Adrenal gland (tissue), 19 donors: ENCODE measurements at places on chromosomes 12 and 14. TPM values are rescaled to one million over a fixed set of nuclear protein-coding genes. Genes with fewer than 3 reads are reported as not detected.

The TXNDC16 gene
- polyA plus RNA-seq, result 5.5 TPM

The SELPLG gene
- polyA plus RNA-seq, result 3.3 TPM

The FERMT2 gene
- polyA plus RNA-seq, result 29.5 TPM

GRCh38 chr14:39264057-39264456, 30.3 kb downstream of the MIA2 start:
- H3K27ac ChIP-seq, result no peak overlapping the region
- DNase-seq, result no peak
- no peaks in the 10 kb centered on the region for H3K27me3 ChIP-seq
- H3K36me3 ChIP-seq, result no peaks in the 10 kb centered on the region
- H3K4me3 ChIP-seq, result no peak overlapping the region

DNA sequence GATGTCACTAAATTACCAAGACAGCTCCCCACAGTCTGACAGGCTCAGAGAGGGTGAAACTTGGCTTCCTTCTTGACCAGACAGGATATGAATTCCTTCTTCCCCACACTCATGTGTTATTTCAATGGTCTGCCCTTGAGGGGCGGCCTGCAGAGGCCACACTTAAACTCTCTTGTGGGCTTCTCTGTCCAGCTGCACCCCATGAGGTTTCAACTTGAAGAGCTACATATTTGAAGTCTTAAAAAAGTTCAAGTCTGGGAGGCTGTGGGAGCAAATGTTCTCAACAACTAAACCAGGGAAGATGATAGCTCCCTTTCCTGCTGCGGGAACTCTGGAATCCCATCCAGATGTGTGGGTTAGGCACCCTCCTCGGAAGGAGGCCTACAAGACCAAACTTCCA, 98.3 kb downstream of the TTC7B start:
- H3K4me1 ChIP-seq, result peaks cover 4% of the 10 kb centered on the region
- H3K4me3 ChIP-seq, result no peak overlapping the region
- no peak for DNase-seq
- no peaks in the 10 kb centered on the region for H3K27me3 ChIP-seq
- H3K36me3 ChIP-seq, result no peaks in the 10 kb centered on the region

- no peak overlapping the region for H3K4me3 ChIP-seq
- H3K27ac ChIP-seq, result peak overlapping the region; percentile 86
- peaks cover 55% of the 10 kb centered on the region for H3K4me1 ChIP-seq
- H3K36me3 ChIP-seq, result no peaks in the 10 kb centered on the region
Observed at GRCh38 chr12:6378709-6379472, 3.5 kb upstream of the SCNN1A start.

- H3K4me1 ChIP-seq, result no peaks in the 10 kb centered on the region
- H3K36me3 ChIP-seq, result no peaks in the 10 kb centered on the region
- H3K27me3 ChIP-seq, result no peaks in the 10 kb centered on the region
- no peak for DNase-seq
- no peak overlapping the region for H3K4me3 ChIP-seq
Observed at GRCh38 chr14:28603606-28604005, 163.0 kb upstream of the FOXG1 start.

DNA sequence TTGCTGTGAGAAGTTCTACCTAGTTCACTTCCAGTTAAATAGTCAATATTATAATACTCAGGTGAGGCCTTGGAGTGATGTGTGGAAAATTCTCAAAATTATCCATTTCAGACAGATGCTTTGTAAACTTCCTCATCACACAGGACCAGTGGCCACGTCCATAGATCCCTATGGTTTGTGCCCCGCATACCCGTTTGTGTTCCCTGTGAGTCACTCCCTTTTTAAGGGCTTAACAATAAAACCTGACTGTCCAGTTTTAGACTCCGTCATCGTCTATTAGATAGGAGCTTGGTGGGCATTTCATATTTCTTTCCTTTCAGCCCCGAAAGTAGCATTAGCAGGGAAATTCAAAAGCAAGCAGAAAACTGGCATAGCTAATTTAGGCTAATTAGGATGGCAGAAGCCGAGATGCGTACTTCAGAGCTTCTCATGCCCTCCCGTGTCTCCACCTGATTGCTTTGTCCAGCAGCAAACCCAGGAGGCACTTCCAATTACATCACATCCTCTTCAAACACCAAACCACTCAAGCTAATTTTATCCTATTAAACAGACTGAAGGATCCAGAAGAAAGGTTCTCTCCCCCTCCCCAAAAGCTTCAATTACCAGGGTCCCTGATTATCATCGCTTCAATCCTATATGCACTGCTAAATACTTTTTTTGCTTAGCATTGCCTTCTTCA, 186.6 kb upstream of the OTX2 start:
- no peak overlapping the region for H3K27ac ChIP-seq
- no peak for DNase-seq
- no peaks in the 10 kb centered on the region for H3K4me1 ChIP-seq
- H3K36me3 ChIP-seq, result no peaks in the 10 kb centered on the region

DNA sequence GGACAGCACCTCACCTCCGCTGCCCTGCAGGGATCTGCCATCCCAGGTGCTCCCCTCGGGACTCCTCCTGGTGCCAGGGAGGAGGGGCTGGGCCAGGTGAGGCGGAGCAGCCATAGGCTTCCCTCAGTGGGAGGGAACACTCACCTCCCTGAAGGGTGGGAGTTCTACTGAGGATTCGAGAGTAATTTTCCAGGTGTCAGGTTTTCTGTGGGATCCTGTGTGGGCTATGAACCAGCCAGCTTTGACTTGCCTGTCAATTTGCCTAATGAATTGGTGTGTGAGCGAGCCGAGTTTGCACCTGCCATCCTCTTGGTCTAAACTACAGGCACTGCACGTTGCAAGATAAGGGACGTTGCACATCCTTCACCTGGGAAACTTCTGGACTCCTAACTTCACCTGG, 50.3 kb downstream of the NOC4L start:
- no peak overlapping the region for H3K27ac ChIP-seq
- no peaks in the 10 kb centered on the region for H3K27me3 ChIP-seq

DNA sequence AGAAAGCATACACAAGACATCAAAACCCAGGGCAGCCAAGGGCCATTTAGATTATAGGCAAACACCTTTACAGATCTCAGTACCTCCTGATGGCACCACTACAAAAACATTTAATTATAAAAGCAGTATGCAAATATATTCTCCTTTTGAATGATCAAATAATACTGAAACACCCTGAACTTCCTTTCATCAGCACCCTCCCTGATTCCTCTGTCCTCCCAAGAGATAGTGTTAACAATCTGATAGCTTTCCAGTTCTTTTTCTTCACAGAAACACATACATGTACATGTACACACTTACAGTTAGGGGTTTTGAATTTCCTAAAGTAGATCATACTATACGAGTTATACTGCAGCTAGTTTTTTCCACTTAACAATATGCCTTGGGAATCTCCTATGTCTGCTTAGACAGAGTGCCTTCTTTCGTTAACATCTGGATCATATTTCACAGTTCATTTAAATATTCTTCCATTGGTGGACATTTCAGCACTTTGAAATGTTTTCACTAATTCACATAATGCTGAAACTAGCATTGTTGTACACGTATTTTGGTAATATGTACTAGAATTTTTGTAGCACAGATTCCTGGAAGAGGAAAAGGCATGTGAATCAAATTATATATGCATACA, 35.2 kb downstream of the TDG start:
- H3K27ac ChIP-seq, result no peak overlapping the region
- no peaks in the 10 kb centered on the region for H3K4me1 ChIP-seq
- H3K36me3 ChIP-seq, result no peaks in the 10 kb centered on the region
- DNase-seq, result no peak
- H3K27me3 ChIP-seq, result no peaks in the 10 kb centered on the region
